ENCODE measurements at places on chromosomes 3 and 15.

GRCh38 chr3:98782824-98783500 lies 19.8 kb downstream of the ST3GAL6 start:
- DNase-seq, result no peak

GRCh38 chr3:48555949-48556795 lies 431 bp downstream of the PFKFB4 start:
- DNase-seq, result no peak

DNA sequence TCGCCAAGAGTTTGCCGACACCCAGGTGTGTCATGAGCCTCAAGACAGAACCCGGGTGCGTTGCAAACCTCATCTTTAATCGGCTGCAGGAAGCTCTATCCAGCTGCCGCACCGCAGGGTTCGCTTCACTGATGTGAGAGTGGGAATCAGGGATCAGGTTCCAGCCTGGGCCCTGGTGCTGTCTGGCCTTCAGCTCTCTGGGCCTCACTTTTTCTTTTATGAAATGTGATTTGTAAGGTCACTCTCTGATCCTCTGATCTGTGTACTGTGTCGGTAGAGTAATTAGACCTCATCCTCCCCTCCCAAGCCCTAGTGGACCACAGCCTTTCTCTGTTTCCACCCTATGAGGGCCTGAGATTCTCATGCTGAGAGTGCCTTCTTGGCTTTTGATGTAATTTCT lies 202.8 kb upstream of the UBE2E1 start:
- DNase-seq, result no peak

DNA sequence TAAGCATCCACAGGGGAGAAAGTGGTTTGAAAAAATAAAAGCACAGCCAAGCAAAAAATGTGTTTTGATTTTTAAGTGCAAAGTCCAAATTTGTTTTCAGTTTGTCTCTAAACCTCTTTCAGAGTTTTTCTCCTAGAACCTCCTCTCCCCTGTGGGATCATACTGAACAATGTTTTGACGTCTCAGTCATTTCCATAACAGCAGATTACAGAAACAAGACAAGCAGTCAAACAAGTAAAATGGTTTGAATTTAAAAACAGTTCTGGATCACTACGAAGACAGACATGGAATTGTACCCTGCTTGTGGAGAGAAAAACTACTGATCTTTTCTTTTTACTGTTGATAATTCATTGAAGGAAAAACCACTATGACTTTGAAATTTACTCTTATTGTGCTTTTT lies 245.7 kb upstream of the CNTN4 start:
- no peak for DNase-seq

GRCh38 chr3:171966533-171967136 lies 72.7 kb upstream of the FNDC3B start:
- DNase-seq, result no peak

All from activated naive CD4-positive, alpha-beta T cell treated with Interleukin-2 at 50 U/mL for 16 hours (primary cell).